ENCODE measurements at places on chromosomes 4 and X.
A peak's percentile ranks its signal among the peaks of the same experiment; 100 is the strongest.

GRCh38 chrX:38796946-38797345, 4.3 kb upstream of the MID1IP1 start:
- no peak for DNase-seq

DNA sequence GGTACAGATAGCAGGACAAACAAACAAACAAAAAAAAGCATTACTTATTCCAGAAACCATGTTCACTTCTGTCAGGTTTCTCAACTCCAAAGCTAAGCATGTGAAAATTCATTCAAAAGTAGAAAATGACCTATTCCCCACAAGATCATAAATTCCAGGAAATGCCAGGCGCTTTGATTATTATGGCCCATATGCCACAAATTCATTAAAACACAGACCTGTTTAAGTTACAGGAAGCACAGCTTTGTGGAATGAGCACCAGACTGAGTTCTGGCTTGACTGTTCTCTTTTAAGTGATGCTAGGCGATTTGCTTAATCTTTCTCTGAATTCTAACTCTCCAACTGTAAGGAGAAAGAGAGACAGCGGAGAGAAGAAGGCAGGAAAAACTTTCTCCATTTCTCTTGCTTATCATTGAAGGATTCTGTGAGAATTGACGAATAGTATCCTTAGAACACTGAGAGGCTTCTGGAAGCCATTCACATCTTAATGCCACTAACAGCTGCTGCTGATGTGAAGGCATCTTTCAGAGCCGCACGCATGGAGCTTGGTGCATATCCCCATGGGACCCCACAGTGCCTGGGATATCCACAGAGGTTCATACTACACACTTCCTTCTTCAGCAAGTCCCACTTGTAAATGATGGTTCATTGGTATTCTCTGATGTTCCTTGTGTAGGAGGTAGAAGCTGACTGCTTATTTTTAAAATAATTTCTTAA, 138.0 kb downstream of the ZNF674 start:
- no peak for DNase-seq

GRCh38 chr4:56843421-56843899, 22.0 kb upstream of the SPINK2 start:
- DNase-seq: no peak

- DNase-seq: peak; percentile 60
Measured at GRCh38 chr4:924107-925096, 7.7 kb downstream of the GAK start.

DNA sequence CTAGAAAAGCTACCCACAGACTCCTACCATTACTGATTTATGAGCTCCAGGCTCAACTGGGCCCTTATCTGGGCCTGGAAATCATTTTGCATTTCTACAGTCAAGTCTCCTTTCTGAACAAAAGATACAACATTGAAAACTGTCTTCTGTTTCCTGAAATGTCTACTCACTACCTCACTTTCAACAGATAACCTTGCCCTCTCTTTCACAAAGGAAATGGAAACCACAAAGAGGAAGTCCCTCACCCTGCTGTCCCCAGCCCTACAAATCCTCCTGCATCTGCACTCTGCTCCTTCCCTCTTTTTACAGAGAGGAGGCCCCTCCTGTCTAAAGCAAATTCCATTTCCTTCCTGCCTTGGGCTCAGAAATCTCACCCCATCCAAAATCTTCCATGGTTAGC, 24.8 kb upstream of the CYBB start:
- DNase-seq: no peak

DNA sequence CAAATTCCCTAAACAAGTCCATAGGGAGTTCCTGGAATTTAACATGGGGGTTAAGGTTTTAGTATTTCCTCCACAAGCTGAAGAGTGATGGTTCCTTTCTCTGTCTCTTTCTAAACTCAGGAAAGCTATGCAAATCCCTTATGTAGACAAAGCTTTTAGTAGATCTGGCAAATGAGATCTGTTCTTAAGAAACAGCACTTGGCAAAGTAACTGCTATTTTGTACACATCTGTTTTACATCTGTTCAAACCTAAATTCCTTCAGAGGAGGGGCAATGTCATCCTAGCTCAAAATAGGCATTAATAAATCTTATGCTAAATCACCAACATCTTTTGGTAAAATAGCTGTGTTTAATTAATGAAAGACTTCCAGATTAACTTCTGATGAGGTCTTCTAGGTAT, 137.8 kb upstream of the TBC1D9 start:
- no peak for DNase-seq

GRCh38 chrX:73401591-73402266, 45.1 kb upstream of the CDX4 start:
- DNase-seq: no peak

- DNase-seq: peak; percentile 13
Measured at GRCh38 chr4:173318648-173319211, 15.4 kb downstream of the HMGB2 start.

GRCh38 chr4:139735381-139736273, 70.0 kb downstream of the MGST2 start:
- DNase-seq: no peak

DNA sequence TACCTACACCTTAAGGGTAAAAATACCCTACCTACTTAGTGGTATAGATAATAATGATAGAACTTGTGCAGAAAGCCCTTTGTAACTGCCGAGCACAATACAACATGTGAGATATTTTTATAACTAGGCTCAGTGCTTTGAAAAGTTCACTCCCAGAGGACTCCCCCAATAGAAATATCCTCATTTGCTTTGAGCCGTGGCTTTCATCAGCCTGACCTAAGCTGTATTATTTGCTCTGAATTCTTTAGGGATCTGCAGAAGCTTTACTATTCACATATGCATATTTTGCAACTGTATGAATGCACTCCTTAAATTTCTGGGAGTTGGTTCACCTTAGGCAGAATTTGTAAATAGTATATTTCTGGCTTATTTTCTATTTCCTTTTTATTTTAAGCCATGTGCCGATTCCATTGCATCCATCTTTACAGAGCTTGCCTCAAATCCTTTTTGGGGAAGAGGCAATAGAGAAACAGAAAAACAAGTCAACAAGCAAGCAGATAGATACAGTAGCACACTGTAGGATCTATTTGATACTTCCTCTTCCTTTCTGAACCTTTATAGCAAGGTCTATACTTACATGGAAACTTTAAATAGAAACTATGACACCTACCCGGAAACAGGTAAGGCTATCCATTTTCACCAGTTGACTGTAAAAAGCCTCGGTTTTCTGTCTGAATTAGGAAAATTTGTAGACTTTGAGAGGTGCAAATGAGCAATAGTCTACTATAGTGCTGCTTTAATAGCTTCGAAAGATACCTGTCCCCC, 242.5 kb upstream of the VCX3A start:
- DNase-seq: no peak

DNA sequence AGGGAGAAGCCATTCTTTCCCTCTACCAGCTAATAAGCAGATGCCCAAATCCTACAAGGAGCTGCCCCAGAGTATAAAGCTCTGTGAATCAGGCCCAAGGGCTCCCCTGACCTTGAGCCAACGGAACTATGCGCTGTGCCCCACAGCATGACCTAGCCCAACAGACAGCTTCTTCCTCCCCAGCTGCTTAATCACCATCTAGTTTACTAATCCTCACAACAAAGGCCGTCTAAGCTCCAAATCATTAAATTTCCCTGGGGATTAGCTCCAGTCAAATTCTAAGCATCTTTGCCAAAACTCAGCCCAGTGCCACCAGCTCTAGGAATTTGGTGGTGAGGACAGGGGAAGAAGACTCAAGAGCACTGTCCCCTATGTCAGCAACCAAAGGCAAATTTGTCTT, 113.1 kb downstream of the SHROOM4 start:
- no peak for DNase-seq

- DNase-seq: no peak
Measured at GRCh38 chr4:82776925-82777542, 21.6 kb downstream of the SCD5 start.

DNA sequence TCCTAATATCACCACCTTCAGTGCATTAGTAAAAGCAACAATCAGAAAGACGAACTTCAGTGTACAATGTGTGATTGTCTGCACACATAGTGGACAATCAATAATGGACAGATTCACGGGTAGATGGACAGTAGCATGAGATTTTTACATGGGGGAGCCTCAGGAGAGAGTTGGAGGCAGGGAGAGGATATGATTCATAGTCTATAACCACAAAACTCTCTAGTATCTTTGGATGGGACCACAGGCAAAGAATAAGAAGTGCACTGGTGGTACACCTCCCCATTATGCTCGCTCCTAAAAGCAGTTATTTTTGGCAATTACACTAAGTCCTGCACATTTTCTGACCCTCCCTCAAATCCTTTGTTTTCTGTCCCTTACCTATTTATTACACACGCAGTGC, 624.4 kb upstream of the ACTRT1 start:
- no peak for DNase-seq

- no peak for DNase-seq
Measured at GRCh38 chr4:2083826-2084160, 24.7 kb downstream of the NAT8L start.

- no peak for DNase-seq
Measured at GRCh38 chrX:121254336-121254735, 206.9 kb downstream of the GLUD2 start.

DNA sequence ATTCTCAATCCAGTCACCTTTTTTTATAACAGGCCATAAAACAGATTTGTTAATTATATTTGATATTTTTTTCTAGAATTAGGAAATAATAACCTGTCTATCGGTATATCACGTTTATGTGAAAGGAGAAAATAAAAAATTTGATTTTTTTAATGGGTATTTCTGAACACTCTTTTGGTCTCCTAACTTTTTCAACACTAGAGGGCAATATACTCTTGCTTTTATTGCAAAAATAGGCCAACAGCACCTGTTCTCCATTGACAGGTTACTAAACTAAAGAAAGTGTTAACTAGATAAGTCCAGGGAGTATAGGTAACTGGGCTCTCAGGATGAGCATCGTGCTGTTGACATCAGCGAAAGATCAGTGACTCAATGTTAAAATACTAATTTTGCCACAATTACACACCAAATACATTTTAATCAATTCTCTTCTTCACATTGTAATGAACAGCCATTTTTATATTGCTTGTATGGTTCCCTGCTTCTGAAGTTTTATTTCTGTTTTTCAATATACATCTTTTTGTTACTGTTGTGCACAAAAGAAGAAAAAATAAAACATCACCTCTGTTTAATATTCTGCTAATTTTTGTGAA, 22.8 kb downstream of the NDST4 start:
- DNase-seq: peak; percentile 13

DNA sequence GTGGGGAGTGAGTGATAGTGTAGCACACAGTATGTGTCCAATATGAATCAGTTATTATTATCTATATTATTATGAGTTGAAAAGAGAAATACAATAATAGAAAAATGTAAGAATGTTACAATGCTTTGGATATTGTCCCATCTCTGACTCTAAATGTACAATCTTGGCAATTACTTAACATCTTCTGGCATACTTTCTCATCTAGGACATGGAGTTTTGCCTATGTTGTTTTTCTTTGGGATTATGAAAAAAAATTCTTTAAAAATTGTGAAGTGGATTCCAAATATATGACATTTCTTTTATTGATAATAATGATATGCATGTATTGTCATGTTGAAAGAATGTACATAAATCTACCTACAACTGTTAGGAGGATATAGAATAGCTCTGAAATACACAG, 84.1 kb downstream of the TBCK start:
- DNase-seq: no peak

- DNase-seq: no peak
Measured at GRCh38 chr4:3046162-3046561, 28.2 kb downstream of the HTT-AS start.

GRCh38 chr4:15182600-15183220, 180.4 kb downstream of the CPEB2 start:
- no peak for DNase-seq

- DNase-seq: no peak
Measured at GRCh38 chr4:113009461-113009860, 40.0 kb upstream of the ANK2 start.

DNA sequence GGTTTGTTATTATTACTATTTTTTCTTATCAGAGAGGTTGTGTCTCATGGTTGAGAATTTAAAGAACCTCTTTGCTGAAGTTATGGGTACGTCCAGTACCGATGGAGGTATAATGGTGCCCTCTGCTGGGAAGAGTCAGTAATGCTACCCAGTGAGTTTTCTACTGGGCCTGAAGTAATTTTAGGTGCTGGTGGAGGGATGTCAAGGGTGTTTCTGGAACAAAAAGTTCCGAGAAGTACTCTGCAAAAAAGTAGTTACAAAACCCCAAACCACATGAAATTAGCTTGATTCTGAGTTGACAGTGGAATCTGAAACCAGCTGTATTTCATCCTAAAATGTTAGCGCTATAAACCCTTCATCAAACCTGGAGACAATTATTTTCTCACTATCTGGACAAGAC, 102.5 kb upstream of the MID1 start:
- DNase-seq: peak; percentile 8

- DNase-seq: no peak
Measured at GRCh38 chr4:124151031-124151430, 561.5 kb downstream of the ANKRD50 start.

DNA sequence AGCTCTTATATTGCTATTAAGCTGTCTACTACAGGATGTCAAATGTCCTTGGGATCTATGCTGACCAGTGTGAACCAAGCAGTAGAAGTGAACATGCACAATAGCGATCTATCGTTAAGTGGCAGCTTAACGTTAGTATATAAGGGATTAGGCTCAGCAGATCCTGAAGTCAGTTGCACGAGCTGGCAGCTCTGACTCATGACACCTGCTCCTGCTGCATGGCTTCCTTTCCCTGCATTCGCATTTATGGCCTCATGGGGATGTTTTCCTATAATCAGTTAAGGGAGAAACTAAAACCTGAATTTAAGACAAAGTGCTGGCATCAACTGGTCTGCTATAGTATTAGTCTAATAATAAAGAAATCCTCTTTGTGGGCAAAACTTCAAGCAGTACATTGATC, 12.7 kb upstream of the MCUB start:
- no peak for DNase-seq

DNA sequence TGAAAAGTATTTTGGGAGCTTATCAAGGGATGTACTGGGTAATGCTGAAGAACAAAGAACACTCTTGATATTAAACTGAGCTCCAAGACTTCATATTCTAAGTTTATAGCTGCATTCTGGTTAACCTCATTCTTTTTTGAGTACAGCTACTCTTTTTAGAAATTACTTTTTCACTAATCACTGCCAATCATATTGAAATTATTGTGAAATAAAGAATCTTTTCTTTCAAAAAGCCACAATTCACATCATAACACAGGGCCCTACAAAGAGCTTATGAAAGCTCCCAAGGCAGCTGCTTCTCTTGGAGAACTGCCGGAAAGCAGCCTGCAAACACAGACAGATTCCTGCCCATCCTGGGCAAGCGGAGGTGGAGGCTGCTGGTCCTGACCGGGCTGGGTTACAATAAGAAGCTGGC, 121.4 kb downstream of the RNF150 start:
- no peak for DNase-seq

GRCh38 chr4:156154978-156155377, 201.3 kb upstream of the CTSO start:
- DNase-seq: no peak
